ENCODE measurements at places on chromosomes 7 and 10.

- no peak for DNase-seq
Observed at GRCh38 chr7:130903358-130903974, 169.5 kb upstream of the KLF14 start.

GRCh38 chr7:73454424-73454823 lies 20.8 kb downstream of the FZD9 start:
- DNase-seq, result no peak

- DNase-seq, result peak; percentile 17
Observed at GRCh38 chr7:28409716-28410627, 2.3 kb upstream of the CREB5 start.

GRCh38 chr7:121187676-121188075 lies 141.1 kb upstream of the WNT16 start:
- no peak for DNase-seq

DNA sequence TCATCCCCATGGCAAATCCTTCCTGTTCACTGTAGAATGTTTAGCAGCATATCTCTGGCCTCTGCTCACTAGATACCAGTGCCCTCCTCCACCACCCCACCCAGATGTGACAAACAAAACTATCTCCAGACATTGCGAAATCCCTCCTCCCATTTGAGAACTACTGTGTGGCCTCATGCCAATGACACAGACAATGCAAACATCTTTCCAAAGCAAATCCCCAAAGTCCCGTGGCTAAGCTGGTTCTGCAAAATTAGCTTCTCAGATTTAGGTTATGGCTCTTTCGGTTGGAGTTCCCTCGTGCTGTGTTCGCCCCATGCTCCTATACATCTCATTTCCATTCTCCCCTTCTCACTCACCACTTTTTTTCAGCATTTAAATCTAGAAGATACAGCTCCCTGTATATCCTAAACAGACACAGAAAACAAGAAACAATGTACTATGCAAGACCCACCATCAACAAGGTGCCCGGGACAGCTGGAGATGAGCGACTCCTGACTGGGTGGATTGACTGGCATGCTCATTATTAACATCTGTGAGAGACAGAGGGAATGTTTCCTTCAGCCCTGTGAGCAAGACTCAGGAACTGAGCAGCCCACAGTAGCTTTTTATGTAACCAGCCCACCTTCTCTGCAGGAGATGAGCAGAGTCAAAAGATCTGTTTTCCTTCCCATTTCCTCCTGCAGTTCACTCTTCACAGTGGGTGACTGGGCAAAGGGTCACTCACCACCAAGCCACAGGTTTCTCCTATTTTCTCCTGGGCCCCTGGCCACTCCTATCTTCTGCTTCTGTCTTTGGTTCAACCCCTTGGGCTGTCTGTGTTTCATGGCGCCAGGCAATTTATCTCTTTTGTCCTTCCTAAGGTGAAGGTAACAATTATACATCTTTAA lies 225.7 kb upstream of the AOAH start:
- DNase-seq, result no peak

DNA sequence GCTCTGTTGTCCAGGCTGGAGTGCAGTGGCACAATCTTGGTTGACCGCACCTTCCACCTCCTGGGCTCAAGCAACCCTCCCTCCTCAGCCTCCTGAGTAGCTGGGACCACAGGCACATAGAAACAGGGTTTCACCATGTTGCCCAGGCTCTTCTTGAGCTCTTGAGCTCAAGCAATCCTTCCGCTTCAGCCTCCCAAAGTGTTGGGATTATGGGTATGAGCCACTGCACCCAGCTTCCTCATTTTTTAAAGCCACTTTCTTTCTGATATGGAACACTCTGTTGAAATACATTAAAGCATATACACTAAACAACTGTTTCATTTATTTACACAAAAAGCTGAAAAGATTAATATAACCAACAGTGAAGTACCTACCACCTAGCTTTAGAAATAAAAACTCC lies 117.2 kb downstream of the CLEC2L start:
- peak; percentile 55 for DNase-seq

DNA sequence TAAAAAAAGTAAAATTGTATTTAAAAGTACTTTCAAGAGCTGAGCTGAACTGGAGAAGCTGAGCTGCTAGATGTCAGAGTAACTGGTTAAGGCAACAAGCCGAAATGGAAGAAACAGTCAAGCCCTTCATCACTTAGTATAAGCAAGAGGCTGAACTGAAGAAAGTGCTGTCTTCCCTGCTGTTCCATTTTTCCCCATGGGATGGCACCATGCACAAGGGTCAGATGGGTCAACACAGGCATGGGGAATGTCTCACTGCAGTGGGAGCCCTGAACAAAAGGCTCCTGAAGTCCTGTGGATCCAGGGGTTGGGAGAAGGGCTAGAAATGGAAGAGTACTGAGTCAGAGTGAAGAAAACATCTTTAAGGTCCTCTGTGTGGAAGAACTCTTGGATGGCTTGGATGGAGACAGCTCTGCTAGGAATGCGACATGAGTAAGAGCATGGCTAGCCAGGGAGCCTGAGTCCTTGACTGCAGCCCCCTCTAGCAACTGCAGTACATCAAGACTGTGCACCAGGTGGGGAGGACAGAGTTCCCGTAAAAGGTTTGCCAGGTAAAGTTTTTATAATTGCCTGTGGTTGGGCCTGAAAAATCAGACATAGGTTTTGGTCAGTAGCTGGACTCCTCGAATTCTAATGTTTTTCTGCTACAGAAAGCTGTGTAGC lies 348.3 kb downstream of the GPR158 start:
- no peak for DNase-seq

GRCh38 chr7:909358-910329 lies 33.3 kb downstream of the GET4 start:
- DNase-seq, result peak; percentile 67

- no peak for DNase-seq
Observed at GRCh38 chr10:33042565-33042964, 84.5 kb upstream of the ITGB1 start.

GRCh38 chr7:135510592-135511183 lies 786 bp upstream of the CNOT4 start:
- no peak for DNase-seq

DNA sequence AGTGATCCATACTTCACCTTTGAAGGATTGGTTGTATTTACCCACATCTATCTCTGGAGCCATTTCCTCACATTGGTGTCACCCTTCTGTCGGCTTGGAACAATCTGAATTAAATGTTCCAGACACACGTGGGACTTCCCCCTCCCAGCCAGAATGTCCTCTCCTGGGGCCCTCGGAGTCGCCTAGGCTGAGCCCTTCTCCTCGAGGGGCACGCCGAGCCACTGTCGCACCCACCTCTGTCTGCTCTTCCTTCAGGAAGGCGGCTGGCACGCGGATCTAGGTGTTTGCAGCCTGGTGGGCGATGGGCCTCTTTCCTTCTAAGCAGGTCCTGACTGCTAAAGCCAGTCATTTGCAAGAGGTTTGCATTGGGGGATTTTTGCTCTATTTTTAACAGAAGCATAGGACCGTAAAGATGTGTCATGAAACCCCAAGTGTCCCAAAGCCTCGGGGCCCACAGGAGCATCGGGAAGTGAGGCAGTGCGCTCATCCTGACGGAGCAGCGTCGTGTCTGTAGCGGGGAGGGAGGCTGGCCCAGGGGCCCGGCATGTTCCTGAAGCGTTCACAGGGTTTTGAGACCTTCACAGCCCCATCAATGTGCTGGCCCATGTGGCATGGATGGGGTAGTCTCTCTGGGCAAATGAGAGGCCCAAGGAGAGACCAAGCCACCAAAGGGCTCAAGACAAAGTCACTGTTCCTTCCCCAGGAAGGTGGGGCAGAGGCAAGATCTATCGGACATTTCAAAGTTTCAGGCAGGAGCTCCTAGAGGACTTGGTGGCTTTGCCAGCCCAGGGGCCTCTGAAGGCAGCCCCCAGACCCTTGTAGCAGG lies 86.7 kb downstream of the RGS10 start:
- no peak for DNase-seq

GRCh38 chr7:134865001-134865845 lies 85.8 kb downstream of the CALD1 start:
- no peak for DNase-seq

- no peak for DNase-seq
Observed at GRCh38 chr7:155317114-155317434, 19.4 kb downstream of the INSIG1 start.

Measured in posterior cingulate gyrus (tissue), 11 donors.